ENCODE measurements at places on chromosomes 7 and 10.

- DNase-seq: no peak
These were observed 4.9 kb downstream of the GNB2 start for GRCh38 chr7:100678291-100678984.

DNA sequence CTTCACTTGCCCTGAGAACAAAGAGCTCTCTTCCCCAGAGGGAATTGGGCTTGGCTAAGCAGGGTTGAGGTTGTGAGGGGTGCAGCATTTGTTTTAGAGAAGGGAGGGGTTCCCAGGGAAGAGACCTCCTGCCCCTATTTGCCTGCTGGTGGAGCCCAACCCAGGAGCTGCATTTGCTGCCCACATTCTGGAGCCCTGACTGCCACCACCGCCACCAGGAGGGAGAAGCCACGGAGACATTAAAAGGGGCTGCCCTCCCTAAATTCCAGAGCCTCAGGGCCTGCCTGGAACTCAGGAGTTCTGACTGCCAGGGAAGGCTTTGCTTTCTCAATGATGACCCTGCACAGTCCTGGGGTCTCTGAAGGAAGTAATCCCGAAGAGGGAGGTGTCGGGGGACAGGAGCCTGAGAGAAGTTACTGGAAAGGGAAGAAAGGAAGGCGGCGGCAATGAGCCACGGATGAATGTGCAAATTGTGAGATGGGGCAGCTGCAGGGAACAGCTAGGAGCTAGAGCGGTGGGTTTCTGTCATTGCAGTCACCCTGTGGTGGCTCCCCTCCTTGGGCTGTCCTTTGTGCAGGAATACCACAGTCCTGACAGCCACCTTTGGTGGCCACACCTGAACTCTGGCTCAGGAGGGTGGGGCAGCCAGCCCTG is 51.3 kb downstream of the NEURL1 start:
- DNase-seq: no peak

DNA sequence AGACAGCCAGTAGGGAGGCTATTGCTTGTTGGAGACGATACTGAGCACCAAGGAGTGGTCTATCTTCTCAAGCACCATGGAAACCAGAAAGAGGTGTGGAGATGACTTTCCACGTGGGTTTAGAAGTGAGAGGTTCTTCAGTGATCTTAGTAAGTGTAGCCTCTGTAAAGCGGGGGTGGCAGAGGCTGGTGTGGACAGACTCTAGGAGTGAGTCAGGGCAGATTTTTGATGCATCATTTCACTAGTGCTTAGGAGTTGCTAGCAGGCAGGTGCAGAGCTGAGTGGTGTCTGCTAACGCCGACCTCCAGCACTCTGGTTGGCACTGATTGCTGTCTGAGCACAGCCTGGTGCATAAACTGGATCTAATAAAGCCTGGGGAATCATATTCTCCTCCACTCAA is 78.4 kb upstream of the ADO start:
- DNase-seq: no peak

DNA sequence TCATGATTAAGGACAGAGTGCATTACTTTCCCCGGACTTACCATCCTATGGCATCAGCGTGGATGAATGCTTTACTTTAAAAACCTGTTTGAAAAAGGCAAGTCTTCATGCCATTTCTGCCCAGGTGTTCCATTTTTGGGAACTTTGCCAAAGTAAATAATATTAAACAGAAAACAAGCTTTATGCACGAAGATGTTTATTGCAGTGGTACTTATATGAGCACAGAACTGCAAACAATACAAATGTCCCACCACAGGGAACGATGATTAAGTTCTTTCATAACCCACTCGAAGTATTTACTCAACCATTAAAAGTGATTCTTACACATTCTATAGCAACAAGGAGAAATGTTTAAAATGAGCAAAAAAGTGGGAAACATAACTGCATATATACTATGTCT is 109.7 kb upstream of the GDF10 start:
- no peak for DNase-seq

GRCh38 chr10:111872591-111872990 is 311.0 kb downstream of the GPAM start:
- DNase-seq: no peak

- no peak for DNase-seq
These were observed 21.4 kb upstream of the SMC3 start for GRCh38 chr10:110546077-110546476.

DNA sequence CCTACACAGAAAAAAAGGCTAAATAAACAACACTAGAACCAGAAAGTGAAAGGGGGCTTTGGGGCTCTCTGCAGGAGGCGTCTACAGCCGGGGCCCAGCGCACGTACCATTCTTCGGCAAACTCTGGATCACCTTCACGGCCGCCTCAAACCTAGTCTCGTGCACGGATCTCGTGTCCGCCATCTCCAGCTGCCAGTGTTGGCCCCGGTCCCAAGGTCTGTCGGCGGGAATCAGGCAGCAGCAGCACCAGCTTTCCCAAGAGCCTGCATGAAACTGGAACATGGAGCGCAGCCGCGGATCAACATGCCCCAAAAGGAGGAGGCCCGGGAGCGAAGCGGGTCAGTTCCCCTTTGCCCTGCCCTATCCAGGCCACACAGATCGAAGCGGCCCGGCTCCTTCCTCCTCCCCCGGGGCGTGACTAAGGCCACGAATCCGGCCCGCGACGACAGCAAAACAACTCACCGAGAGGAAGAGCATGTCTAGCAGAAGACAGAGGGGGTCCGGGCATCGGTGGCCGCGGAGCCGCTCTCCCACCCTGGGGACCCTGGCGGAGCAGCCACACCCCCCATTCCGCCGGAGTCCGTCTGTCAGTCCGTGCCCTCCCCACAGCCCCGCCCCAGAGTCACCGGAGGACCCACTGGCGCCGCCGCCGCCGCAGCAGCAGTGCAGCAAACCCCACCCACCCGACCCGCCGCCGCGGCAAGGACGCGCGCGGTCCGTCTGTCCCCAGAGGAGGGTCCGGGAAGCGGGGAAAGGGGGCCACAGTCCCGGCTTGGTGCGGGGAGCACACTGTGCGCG is at the start of gene ACBD5:
ACBD5 (minus strand) TSS at position 586 of the 798 bp plus-strand sequence; CDS start at position 477, 109 bp downstream.
- DNase-seq: peak; percentile 85

DNA sequence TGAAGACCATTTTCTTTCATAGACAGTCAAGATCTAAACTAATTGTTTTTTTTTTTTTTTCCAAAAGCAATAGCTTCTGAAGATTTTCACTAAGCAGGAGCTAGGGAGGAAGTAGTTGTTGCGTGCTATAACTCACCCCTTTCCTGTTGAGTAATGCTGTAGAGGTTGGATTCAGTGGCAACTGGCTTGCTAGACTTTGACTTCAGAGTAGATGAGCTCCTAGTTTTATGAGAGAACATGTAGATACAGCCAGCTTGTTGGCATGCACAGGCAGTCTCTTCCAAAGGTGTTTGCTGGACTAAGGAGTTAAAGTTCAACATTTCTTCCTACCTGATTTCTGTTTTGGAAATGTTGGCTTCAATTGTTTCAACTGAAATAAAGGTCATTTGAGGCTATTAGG is 66.2 kb upstream of the MXI1 start:
- peak; percentile 13 for DNase-seq

GRCh38 chr10:66931340-66931948 is 5.6 kb downstream of the LRRTM3 start:
- DNase-seq: peak; percentile 53

DNA sequence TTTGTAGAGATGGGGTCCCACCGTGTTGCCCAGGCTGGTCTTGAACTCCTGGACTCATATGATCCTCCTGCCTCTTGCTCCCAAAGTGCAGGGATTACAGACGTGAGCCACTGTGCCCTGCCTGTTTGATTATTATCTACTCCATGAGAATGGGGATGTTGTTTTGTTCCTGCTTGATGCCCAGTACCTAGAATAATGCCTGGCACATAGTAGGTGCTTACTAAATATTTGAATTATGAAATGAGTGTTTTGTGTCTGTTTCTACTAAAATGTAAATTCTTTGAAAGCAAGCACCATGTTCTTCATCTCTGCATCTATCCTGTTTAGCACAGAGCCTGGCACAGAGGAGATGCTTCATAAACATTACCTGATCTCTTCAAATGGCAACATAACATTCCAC is 40.9 kb downstream of the ZNF783 start:
- no peak for DNase-seq

DNA sequence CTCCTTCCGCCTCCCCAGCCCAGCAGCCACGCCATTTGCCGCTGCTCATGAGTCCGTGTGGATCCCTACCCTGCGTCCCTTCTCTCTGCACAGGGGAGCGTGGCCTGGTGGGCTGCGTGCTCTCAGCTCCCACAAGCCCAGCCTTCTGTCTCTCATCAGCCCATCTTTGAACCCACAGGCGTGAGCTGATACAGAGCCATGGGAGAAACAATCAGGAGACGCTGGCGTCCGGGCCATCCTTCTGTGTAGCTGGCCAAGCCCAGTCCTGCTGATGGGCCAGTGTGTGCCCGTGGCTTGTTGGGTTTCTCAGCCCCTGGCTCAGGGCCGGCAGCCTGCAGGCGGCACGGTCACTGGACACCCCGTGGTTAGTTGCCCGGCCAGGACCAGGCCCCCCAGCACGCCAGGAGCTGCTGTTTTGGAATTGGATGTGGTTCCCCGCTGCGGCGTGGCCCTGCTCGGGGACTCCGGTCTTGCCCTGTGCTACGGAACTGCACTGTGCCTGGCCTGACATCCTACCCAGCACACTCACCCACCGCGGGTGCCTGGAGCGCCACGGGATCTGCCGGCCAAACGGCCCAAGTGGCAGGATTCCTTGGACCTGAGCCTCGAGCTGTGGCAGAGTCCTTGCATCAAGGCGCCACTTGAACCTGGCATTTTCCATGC is 88.9 kb downstream of the ELFN1 start:
- no peak for DNase-seq

GRCh38 chr10:49745756-49746155 is 16.4 kb downstream of the OGDHL start:
- DNase-seq: no peak

- DNase-seq: no peak
These were observed 372.8 kb upstream of the MGMT start for GRCh38 chr10:129094233-129094632.

DNA sequence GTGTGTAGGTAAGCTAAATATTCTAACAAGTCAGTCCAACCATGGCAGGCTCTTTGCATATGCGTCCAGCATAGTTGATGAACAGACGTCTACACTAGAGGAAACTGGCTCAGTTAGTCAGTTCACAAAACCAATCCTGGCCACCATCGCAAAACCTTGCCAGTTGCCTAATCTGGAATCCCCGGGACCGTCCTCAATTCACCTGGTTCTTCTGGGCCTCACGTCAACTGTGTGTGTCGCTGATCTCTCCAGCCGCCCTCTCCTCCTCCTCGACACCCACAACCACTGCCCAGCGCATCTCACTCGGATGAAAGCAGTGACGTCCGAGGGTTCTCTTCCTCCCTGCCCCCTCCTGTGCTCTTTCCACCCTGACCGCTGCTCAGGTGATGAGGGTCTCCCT is 217.8 kb upstream of the SH2B2 start:
- DNase-seq: no peak

- no peak for DNase-seq
These were observed 666 bp downstream of the HNRNPF start for GRCh38 chr10:43408331-43408709.

All from EL (cell line).